ENCODE measurements at places on chromosomes 6 and 20.

DNA sequence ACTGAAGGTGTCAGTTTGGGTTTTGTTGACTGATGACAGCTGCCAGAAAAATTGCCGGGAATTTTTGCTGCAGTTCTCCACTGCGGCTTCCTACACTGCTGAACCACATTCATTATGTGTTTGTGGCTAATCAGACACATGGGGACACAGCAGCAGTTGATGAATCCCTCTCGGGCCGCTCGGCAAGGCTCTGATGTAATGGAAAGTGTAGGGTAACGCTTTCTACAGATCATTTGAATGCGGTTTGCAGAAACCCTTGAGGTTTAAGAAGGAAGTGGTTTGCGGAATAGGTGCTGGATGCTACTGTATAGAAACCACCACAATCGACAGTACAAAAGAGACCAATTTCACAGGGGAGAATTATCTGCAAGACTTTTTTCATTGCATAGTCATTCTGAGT, 138.7 kb upstream of the SASH1 start:
- DNase-seq: no peak

GRCh38 chr20:36802326-36803222, 29.0 kb upstream of the DSN1 start:
- no peak for DNase-seq

- no peak for DNase-seq
Measured at GRCh38 chr6:40205801-40206200, 271.5 kb upstream of the MOCS1 start.

- DNase-seq: no peak
Measured at GRCh38 chr6:152048921-152049320, 241.4 kb downstream of the ESR1 start.

DNA sequence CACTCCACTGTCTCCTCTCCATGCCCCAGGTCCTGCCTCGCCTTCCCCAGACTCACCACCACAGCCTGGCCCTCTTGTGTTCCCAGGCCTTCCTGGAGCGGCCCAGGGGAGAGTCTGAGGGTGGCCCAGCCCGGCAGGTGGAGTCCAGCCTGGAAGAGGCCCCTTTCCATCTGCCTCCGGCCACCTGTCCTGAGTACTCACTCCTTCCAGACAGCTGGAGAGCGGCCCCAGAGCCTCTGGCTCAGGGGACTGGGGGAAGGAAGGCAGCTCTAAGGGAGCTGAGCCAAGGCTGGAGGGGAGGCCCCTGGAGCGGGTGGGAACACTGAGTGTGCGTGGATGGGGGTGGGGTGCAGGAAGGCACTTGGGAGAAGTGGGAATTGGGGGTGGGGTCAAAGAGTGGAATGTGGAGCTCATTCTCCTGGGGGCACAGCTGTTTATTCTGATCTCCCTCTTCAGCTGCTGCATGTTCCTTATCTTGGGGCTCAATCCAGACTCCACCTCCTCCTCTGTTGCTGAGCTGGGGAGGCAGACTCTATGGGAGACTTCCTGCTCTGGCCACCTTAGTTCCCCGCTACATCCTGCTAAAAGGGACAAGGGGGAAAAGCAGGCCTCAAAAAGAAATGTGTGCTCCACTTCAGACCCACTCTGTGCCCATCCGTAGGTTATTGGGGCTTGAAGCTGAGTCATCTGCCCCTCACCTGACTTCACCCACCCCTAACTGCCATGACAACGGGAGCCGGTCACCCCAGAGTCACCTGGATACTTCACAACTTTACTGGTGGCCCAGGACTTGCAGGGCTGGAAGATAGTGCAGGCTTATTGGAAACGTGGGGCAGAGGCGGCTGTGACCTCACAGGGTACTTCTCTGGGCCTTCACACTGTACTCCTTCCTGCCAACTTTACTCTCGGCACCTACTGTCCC, 19.5 kb upstream of the TAF8 start:
- no peak for DNase-seq

GRCh38 chr6:344816-345340, 46.7 kb upstream of the IRF4 start:
- DNase-seq: no peak

All from NCI-H2107 (cell line).